K562 (cell line): ENCODE measurements at places on chromosomes 5 and 9. TPM values are rescaled to one million over a fixed set of nuclear protein-coding genes. Genes with fewer than 3 reads are reported as not detected.

Gene SH3TC2
- total RNA-seq, result 0.80 and 1.1 TPM in 2 replicates

Gene ZDHHC11
- total RNA-seq, result 2.2 and 2.3 TPM in 2 replicates

Gene CER1
- not detected in 2 replicates for total RNA-seq

Gene SPAG8
- 0.36 and 0.40 TPM in 2 replicates for total RNA-seq

DNA sequence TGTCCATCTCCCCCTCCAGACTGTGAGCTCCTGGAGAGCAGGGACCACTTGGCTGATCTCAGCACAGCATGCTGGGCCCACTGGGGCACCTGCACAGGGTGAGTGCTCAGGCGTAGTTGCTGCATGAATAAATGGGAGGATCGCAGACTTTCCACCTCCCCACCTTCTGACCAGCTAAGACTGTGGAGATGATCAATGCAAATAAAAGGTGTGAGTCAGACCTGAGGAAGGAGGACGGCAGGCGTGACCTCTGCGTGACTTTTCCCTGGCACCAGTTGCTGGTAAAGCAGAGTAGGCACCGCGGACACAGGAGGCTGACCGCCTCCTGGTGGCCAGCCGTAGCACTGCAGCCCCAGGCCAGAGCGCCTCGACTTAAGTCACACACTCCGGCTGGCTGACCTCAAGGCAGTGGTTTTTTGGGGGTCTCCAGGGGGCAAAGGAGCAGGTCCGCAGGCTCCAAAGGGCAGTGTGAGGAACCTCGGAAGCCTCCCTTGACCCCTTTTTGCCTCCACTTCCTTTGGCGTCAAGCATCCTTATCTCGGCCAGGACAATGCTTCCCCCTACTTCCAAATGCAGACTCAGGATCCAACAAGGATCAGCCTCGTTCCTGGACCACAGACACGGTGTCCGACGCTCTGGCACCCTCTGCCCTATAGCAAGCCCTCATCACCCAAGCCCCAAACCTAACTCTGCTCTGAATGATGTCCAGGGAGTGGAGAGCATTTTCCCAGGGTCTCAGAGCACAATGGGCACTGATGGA, 12.7 kb upstream of the TDRD7 start:
- peaks cover 8% of the 10 kb centered on the region for H3K27me3 ChIP-seq
- H3K4me3 ChIP-seq, result no peak overlapping the region
- H3K27ac ChIP-seq, result no peak overlapping the region
- H3K36me3 ChIP-seq, result no peaks in the 10 kb centered on the region
- peak; percentile 78 for DNase-seq
- H3K4me1 ChIP-seq, result no peaks in the 10 kb centered on the region

DNA sequence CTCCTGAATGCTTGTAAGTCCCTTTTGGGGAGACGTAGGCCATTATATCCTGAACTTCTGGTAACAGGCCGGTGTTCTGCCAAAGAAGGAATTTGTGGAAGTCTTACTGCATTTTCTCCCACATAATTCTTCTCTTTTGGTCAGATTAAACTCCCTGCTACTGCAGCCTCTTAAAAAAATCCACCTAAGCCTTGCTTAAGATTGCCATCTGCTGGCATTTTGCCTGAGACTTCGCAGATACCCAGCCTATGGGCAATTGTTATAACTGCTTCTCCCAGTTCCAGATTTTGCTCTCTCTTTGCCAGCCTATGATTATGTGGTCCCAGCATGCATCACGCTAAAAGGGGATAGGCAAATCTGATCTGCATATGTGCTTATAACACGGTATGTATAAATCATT, 391.6 kb upstream of the CHD1 start:
- no peaks in the 10 kb centered on the region for H3K4me1 ChIP-seq
- no peak for DNase-seq
- H3K4me3 ChIP-seq, result no peak overlapping the region
- no peaks in the 10 kb centered on the region for H3K36me3 ChIP-seq
- no peak overlapping the region for H3K27ac ChIP-seq

- no peak overlapping the region for H3K27ac ChIP-seq
- H3K4me3 ChIP-seq, result no peak overlapping the region
- H3K4me1 ChIP-seq, result no peaks in the 10 kb centered on the region
- H3K36me3 ChIP-seq, result no peaks in the 10 kb centered on the region
- peaks cover 69% of the 10 kb centered on the region for H3K27me3 ChIP-seq
Measured at GRCh38 chr9:127199001-127199791, 65.4 kb upstream of the GARNL3 start.

Gene ABCA1
- 0.09 and 0.18 TPM in 2 replicates for total RNA-seq

DNA sequence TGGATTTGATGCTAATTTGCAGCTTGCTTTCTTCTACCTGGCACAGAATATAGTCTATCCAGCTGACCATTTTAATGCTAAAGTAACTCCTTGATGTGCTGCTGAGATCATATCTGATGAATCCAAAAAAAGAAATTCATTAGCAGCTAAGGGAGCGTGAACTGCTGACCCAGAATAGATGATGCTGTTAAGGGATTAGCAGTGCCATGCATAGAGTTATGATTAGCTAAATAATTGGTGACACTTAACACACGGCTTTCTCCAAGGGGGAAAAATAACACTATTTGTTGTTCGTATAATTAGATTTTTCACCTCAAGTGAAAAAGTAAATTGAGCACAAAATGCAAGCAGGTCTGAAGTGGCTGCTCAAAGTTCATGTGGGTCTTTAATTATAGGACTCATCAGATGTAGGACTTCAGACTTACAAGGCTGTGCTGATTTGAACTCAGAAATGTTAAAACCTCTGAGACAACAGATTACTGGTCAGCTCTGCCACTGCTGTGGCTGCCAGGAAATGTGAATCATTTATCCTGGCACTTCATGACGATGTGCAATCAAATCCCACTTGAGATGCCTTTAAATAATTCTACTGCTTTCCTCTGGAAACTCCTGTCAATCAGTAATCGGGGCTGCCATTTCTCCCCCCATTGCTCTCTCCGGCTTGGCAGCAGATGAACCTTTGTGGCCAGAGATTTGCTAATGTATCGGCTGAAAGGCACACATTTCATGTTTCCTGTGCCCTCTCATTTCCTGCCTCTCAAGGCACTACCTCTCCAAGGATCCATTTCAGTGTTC, 291.6 kb upstream of the C9orf72 start:
- no peak overlapping the region for H3K4me3 ChIP-seq
- H3K4me1 ChIP-seq, result no peaks in the 10 kb centered on the region
- no peak overlapping the region for H3K27ac ChIP-seq
- no peaks in the 10 kb centered on the region for H3K27me3 ChIP-seq
- H3K36me3 ChIP-seq, result no peaks in the 10 kb centered on the region

DNA sequence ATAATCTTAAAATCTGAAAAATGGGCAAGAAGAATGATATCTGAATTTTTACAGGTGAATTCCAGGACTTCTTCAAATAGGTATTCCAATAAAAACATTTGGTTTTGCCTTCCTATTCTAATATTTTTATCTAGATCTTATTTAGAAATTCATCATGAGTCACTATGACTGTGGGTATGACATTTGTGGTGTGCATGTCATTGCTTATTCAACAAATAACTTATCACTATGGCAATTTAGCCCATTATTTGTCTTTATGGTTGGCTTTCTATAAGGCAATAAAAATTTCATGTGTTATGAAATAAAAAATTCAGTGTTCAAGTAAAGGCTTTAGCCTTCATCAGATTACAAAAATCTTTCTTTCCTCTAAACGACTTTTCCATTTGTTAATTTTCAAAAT, 1139.6 kb upstream of the NUDT12 start:
- no peak for DNase-seq
- H3K27me3 ChIP-seq, result no peaks in the 10 kb centered on the region
- no peaks in the 10 kb centered on the region for H3K36me3 ChIP-seq
- H3K27ac ChIP-seq, result no peak overlapping the region

Gene TLX3
- total RNA-seq, result not detected in 2 replicates

Gene CCDC180
- 2.3 TPM in 2 replicates for total RNA-seq

Gene APBA1
- 0.02 TPM in 1 of 2 replicates, not detected in the other for total RNA-seq

Gene AGXT2
- total RNA-seq, result not detected in 2 replicates

Gene C5orf63
- total RNA-seq, result 5.5 and 6.6 TPM in 2 replicates

- no peak overlapping the region for H3K4me3 ChIP-seq
Measured at GRCh38 chr5:135053989-135054388, 20.0 kb upstream of the PITX1 start.

- H3K27ac ChIP-seq, result no peak overlapping the region
- peaks cover 2% of the 10 kb centered on the region; the same call in 1 of the 3 replicates for H3K4me1 ChIP-seq
- DNase-seq, result no peak
- no peaks in the 10 kb centered on the region for H3K36me3 ChIP-seq
- no peak overlapping the region for H3K4me3 ChIP-seq
Measured at GRCh38 chr9:37025071-37025822, 8.8 kb downstream of the PAX5 start.
